ENCODE measurements at places on chromosomes 5 and 9.

DNA sequence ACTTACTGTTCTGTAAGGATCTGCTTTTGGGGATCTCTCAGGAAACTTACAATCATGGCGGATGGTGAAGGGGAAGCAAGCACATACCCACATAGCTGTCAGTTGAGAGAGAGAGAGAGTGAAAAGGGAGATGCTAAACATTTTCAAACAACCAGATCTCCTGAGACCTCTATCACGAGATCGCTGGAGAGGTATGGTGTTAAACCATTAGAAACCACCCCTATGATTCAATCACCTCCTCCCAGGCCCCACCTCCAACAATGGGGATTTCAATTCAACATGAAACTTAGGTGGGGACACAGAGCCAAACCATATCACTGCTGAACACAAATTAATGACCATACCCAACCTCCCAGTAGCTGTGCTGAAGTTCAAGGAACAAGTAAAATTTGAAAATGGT lies 48.2 kb upstream of the PRDM9 start:
- DNase-seq, result no peak

- DNase-seq, result no peak
Measured at GRCh38 chr5:163079618-163080017, 357.8 kb upstream of the CCNG1 start.

DNA sequence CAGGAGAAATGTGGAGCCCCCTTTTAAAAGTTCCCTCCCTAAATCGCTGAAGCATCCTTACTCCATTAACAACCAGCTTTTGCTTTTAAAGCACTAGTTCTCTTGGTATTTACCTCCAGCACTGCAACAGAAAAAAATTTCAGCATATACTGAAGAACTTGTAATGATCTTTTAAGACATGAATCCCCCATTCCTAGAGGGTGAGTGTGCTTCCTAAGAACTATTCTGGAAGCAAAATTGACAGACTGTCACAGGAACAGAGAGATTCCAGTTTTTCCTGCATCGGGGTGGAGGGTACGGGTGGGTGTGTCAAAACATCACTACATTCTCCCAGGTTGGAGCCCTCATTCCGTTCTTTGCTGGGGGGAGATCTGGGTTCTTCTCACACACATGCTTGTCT lies 151.9 kb downstream of the EBF1 start:
- no peak for DNase-seq

DNA sequence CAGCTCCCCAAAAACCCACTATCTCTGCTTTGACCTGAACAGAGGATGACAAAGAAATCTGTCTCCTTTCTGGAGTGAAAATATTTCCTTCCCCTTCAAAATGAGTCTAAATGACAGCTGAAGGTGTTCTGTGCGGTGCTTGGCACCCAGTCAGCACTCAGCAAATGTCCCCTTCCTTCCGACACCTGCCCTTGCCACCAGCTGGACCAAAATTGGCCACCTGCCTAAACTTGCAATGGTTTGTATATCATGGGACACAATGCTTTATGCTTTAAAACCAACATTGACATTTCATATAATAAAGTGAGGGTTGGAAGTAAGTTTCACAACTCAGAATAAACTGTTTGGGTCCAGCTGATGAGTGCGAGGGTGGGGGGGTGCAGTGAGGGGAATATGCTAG lies 7.5 kb upstream of the TTC1 start:
- no peak for DNase-seq

DNA sequence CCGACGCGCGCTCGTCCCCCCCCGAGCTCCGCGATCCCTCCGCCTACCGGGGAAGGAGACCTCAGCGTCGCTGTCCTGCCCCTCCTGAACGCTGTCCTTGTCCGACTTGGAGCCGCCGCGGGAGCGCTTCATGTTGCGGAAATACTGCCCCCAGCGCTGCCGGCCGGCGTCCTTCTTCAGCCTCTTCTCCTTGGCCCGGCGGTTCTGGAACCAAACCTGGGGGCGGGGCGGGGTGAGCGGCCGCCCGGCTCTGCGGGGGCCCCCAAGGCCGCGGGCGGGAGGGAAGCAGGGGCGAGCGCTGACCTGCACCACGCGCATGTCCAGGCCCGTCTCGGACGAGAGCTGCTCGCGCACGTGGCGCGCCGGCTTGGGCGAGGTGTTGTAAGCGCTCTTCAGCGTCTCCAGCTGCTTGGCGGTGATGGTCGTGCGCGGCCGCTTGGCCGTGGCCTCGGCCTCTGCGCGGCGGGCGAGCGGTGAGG lies 6.3 kb downstream of the LHX3 start:
- DNase-seq, result no peak

DNA sequence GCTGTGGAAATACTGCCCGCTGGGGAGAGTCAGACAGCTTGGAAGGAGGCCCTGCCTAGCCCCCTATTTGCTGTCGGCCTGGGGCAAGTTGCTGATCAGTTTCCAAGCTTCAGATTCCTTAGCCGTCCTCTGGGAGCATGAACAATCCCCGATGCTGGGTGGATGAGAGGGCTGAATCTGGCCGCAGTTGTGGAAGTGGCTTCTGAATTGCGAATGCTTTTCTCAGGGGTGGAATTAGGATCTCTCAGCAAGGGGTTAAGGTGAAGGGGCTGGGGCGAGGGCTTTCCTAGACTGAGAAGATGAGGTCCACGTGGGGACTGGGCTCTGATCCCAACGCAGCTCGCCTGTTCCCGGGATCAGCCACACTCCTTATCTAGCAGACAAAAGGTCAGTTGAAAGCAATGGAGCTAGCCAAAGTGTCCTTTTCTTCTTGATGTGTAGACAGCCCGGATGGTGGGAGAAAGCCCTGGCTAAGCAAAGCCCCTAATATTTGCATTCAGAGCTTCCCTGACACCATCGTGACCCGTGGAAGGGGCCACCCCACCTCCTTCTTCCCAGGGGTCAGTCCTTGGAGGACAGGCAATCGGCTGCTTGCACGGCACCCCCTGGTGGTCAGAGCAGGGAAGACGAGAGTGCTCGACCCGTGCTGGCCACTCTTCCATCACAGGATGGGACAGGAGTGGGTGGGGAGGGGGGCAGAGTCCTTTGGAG lies 54.9 kb downstream of the COL15A1 start:
- peak; percentile 50 for DNase-seq

DNA sequence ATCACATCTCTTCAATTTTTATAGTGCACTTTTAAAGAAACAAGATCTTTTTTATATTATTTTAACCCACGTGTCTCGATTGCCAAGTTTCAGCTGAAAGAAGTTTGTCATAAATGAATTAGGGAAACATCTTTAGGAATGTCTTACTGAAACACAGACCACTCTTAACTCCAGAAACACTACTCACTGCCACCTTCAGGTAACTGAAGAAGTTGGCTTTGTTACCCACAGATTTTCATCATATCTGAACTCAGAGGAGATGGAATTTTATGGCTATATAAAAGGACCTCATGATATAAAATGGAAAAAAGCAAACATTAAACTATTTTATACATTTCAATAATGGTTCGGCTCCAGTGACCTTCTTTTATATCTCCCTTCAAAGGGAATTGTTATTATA lies 158.0 kb downstream of the SEMA5A start:
- no peak for DNase-seq

DNA sequence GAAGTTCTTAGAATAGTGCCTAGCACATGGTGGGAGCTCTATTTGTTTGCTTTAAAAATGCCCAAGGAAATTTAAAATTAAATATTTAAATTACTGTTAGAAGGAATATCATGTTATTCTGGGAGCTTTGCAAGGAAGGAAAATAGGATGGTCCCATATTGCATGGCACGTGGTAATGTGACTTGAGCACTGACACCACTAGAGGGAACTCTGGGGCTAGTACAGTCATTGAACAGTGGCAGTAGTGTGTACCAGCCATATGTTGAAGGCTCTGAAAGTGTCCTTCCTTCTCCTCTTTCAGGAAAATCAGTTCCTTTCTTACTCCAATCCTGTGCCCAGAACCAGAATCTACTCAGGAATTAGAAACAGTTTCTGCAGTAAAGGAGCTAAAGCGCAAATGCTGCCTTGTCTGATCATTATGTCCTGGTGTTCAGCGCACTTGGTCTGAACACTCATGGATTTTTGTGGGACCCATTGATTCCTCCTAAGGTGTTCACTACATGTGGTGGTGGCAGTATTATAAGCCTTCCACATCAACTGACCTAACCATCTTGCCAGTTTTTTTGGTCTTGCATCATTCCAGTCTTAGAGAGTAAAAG lies 54.1 kb downstream of the GDA start:
- DNase-seq, result no peak

DNA sequence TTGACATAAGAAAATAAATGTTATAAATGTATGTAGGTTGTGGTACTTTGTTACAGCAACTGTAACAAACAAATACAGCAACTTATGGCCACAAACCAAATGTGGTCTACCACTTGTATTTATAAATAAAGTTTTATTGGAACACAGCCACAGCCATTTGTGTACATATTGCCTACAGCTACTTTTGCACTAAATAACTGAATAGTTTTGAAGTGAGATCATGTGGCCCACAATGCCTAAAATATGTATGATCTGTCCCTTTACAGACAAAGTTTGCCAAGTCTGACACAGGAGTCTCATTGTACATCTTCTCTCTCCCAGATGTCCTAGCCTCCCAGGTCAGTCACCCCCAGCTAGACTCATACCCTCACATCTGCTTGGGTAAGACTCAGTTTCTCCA lies 283.6 kb upstream of the PRDM9 start:
- no peak for DNase-seq

DNA sequence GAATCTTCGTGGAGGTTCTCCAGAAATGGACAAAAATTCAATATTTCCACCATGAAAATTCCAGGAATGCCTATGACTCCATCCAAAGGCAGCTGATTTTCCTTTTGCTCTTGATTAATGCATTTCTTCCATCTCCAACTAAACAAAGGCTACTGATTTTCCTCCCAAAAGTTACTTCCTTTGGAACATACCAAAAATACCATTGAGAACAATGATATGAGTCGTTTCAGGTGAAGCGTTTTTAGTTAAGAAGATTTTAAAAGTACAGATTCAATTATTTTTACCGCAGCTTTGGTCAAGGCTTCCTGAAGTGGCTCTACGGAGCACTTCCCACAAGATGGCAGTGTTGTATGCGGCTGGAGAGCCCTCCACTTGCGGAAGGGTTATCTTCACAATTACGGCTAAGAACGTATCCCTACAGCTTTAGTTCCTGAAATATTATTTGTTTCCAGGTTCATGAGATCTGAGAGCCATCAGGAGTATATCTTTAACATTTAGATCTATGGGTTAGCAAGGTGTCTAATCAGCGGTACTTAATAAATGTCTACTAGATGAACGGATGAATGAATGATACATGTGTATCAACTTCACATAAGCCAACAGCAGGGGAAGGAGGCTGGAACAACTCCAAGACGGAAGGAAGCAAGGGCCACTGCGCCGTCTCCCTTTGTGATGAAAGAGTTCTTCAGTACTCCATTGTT lies 35.9 kb upstream of the ARSB start:
- DNase-seq, result peak; percentile 29

DNA sequence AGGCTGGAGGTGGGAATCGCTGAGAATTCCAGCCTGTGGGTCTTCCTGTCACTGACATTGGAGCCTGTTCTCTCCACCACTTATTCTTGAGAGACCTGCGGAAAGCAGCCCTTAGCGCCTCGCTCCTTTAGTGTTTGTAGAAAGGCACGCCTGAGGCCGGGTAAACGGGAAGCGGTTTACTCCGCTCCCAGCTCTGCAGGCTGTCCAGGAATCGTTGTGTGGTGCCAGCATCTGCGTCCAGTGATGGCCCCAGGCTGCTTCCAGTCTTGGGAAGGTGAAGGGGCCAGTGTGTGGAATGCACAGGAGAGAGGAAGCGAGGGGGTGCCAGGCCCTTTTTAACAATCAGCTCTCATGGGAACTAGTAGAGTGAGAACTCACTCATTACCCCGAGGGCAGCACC lies 44.6 kb upstream of the FCN2 start:
- DNase-seq, result no peak

GRCh38 chr5:23522553-23522952 lies 15.1 kb downstream of the PRDM9 start:
- no peak for DNase-seq

- DNase-seq, result peak; percentile 70
Measured at GRCh38 chr5:83306572-83307241, 164.8 kb upstream of the VCAN start.

GRCh38 chr9:2823227-2823626 lies 20.7 kb downstream of the PUM3 start:
- DNase-seq, result no peak

- no peak for DNase-seq
Measured at GRCh38 chr5:173473288-173473687, 143.2 kb downstream of the BOD1 start.

DNA sequence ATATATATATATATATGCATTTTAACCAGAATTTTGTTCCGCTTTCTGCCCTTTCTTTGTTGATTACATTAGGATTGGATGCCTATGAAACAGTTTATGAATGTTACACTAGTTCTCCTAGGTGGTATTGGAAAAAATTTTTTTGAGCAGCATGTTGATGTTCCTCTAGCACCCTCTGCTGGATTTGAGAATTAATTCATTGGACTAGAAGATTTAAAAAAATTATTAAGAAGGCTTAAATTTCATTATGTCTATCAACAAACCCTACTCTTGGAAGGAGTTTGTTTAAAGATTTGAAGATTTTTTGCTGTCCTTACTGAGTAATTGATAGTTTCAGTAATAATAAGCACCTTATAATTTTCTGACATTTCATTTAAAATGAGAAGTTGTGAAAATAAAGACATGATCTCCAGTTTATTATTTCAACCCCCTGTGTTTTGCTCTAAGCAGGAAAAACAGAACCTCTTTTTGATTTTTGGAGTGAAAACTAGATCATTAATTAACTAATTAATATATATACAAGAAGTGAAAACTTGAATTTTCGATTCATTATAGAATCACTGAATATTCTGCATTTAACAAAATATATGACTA lies 89.6 kb downstream of the CCDC171 start:
- DNase-seq, result peak; percentile 13

- DNase-seq, result no peak
Measured at GRCh38 chr9:116927726-116928125, 240.6 kb downstream of the TRIM32 start.

GRCh38 chr9:134222018-134222573 lies 57.7 kb upstream of the RNU6ATAC start:
- no peak for DNase-seq

DNA sequence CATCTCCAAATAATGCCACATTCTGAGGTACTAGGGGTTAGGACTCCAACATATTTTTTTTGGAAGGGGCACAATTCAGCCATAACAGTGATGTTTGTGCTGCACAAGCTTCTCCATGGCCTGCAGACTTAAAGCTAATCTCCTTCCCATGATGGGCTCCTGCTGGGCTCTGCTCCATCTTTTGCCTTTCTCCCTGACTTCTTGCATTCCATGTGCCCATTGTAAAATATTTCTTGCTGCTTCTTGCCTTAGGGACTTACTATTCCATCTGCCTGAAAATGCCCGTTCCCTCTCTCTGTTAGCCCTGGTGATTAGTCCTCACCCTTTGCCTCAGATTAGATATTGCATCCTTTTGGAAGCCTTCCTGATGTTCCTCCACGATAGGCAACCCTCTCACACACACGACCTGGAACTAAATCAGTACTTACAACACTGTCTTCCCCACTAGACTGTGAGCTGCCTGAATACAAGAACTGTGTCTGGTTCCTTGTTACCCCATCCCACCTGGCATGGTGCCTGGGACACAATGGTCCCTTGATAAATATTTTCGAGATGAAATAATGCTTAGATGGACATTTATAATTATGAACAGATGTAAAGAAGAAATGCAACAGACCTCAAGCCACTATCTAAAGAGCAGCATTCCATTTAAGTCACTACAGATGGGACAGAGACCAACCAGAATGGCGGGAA lies 33.5 kb downstream of the OR1J1 start:
- no peak for DNase-seq
